ENCODE measurements at places on chromosomes 6 and 20. TPM values are rescaled to one million over a fixed set of nuclear protein-coding genes. Genes with fewer than 3 reads are reported as not detected.

- no peaks in the 10 kb centered on the region for H3K4me1 ChIP-seq
- no peak overlapping the region for H3K27ac ChIP-seq
- H3K4me3 ChIP-seq: no peak overlapping the region
- no peaks in the 10 kb centered on the region for H3K27me3 ChIP-seq
- DNase-seq: no peak
Measured at GRCh38 chr6:11058406-11058805, 14.3 kb upstream of the ELOVL2 start.

DNA sequence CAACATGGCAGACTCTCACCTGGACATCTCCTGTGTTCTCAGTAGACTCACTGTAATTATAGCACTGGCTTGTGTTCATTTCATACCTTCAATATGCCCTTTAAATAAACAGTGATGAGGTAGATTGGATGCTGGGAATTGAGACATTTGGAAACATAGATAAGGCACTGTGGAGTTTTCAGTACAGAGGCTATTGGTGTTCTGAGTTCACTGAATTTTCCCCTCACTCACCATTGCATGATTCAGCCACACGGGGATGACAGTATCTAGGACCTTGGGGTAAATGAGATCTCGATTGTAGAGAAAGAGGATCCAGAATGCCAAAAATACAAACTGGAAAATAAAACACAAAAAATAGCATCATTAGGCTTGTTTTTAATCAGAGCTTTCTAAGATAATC lies 12.6 kb downstream of the ADTRP start:
- H3K36me3 ChIP-seq: no peaks in the 10 kb centered on the region
- peaks cover 47% of the 10 kb centered on the region for H3K4me1 ChIP-seq
- H3K27me3 ChIP-seq: no peaks in the 10 kb centered on the region
- H3K4me3 ChIP-seq: no peak overlapping the region
- H3K27ac ChIP-seq: no peak overlapping the region

GRCh38 chr6:4904461-4905025 lies 99.3 kb downstream of the RPP40 start:
- H3K27ac ChIP-seq: no peak overlapping the region
- H3K4me1 ChIP-seq: peaks cover 33% of the 10 kb centered on the region
- no peak for DNase-seq
- no peaks in the 10 kb centered on the region for H3K27me3 ChIP-seq
- H3K36me3 ChIP-seq: no peaks in the 10 kb centered on the region
- no peak overlapping the region for H3K4me3 ChIP-seq

DNA sequence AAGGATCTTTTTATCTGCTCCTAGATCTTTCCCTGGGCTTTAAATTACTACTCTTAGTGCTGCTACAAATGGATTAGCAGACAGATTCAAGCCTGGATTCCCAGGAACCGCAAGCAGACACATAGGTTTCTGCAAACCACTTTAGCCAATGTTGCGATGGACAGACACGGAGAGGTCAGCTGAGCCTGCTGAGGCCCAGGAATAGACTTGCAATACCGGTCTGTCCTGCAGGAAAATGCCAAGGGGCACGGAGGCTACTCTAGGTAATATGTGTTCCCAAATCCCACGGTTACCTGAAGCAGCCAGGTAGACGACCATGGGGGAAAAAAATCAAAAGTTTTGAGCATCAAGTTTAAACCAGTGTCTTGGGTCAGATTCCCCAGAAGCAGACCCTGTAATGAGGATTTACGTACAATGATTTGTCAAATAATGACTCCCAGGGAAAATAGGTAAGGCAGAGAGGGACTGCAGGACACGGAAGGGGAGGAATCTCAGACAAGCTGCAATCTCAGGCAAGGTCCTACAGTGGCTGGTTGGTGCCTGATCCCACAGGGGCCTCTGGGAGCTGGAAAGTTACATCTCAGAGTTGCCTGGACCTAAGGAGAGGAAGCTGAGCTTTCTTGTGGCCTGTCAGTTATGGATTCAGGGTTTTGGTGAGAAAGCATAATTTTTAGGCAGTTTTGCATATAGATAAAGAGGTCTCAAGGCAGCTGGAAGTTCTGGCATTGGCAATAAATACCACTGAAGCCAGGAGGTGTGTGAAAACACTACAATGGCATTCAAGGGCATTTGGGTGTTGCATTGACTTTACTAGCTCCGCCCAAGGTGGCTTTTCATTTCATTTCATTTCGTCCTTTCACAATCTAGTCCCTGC lies 12.5 kb downstream of the OTOR start:
- H3K36me3 ChIP-seq: no peaks in the 10 kb centered on the region
- no peak for DNase-seq
- H3K4me3 ChIP-seq: no peak overlapping the region

DNA sequence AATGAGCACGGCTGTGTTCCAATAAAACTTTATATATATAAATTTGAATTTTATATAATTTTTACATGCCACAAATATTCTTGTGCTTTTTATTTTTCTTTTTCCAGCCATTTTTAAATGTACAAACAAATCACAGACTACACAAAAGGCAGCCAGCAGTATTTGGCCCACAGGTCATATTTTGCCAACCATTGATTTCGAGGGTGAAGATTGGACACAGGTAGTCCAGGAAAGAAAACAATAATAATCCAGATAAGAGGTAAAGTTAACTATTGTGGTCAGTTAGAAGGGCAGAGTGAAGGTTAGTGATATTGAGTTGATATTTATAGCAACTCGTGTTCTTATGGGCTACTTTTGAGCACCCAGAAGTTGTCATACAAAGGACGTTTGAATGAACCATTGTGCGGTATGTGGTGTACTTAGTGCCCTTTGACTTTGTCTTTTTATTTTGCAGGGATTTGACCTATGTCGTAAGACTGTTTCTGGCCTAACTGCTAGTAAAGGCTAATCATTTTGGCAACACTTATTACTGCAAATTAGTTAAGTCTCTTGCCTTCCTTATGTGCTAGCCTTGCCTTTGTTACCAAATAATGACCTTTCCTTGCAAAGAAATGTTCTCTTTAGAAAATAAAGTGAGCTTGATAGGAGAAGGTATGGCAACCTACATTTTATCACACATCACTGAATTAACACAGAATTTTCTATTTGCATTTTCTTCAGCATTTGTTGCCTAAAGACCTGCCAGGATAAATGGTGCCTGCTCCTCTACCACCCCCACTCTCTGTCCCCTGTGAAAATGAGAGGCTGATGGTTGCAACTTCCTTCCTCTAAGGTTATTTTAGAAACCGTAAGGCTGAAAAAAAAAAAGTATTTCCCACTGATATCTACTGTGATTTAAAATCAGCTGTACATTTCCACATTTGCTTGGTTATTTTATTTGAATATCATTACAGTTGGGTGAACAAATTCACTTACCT lies 493.9 kb upstream of the SOX4 start:
- no peak for DNase-seq
- H3K36me3 ChIP-seq: no peaks in the 10 kb centered on the region
- H3K27me3 ChIP-seq: no peaks in the 10 kb centered on the region
- no peaks in the 10 kb centered on the region for H3K4me1 ChIP-seq
- no peak overlapping the region for H3K4me3 ChIP-seq
- no peak overlapping the region for H3K27ac ChIP-seq

GRCh38 chr6:66499851-66500250 lies 792.8 kb upstream of the EYS start:
- H3K4me1 ChIP-seq: no peaks in the 10 kb centered on the region
- H3K27me3 ChIP-seq: no peaks in the 10 kb centered on the region
- H3K36me3 ChIP-seq: no peaks in the 10 kb centered on the region
- no peak for DNase-seq
- H3K4me3 ChIP-seq: no peak overlapping the region
- no peak overlapping the region for H3K27ac ChIP-seq

DNA sequence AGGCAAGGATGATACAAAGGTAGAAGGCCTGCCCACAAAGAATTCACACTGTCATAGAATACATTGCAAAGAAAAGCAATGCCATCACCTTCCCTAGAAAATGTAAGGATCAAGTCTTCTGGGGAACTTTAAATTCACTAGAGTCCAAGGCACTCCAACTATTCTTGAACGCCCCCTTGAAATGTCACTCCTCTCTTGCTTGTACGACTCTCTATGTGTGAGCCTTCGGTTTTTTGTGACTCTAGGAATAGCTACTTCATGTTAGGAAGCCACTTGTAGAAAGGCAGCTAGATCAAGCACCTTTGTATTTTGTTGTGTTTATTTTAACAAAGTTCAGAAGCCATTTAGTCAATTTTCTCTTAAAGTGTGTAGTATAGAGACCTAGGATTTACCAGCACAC lies 159.2 kb upstream of the ARID1B start:
- H3K27ac ChIP-seq: no peak overlapping the region
- no peak for DNase-seq

DNA sequence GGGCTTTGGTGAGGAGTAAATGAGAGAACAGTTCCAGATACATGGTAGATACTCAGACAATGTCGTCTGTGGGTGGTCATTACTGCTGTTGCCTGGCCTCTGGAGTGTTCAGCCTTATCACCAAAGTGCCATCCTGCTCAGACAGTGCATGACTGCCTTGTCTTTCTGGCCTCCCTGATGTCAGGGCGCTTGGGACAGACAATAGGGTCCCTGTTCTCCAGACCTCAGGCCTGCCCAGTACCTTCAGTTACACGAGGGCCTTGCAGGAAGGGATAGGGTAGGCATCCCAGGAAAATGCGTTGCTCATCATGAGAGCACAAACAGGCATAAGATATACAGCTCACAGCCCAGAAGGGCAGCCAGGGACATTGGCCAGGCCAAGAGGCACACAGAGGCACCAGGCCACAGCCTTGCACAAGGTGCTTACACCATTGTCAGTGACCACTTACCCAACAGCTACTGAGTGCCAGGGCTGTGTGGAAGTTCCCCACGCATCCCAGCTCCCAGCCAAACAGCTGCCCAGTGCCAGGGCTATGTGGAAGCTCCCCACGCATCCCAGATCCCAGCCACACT lies 27.4 kb downstream of the BPIFB1 start:
- H3K4me3 ChIP-seq: no peak overlapping the region
- H3K4me1 ChIP-seq: no peaks in the 10 kb centered on the region
- DNase-seq: no peak
- H3K27ac ChIP-seq: no peak overlapping the region
- H3K36me3 ChIP-seq: no peaks in the 10 kb centered on the region

DNA sequence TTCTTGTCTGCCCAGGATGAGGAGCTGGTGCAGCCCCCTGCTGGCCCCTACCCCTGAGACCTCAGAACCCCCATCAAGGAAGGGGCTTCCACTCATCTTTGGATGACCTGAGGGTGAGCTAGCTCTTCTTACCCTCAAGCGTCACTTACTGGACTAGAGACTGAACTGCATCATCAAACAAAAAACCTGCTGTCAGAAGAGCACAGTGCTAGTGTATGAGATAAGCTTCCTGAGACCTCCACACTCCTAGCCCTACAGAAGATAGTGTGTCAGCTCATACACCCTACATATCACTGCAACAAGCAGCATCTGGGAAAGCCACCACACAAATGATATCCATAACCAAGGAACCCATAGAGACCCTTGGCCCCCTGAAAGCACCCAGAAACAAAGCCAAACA lies 15.0 kb downstream of the SLC22A16 start:
- no peak overlapping the region for H3K4me3 ChIP-seq
- no peak overlapping the region for H3K27ac ChIP-seq
- DNase-seq: no peak
- H3K36me3 ChIP-seq: no peaks in the 10 kb centered on the region
- H3K4me1 ChIP-seq: no peaks in the 10 kb centered on the region

- no peaks in the 10 kb centered on the region for H3K4me1 ChIP-seq
- DNase-seq: no peak
- H3K27ac ChIP-seq: no peak overlapping the region
Measured at GRCh38 chr20:60354024-60354580, 395.9 kb downstream of the CDH26 start.

GRCh38 chr6:154257067-154257466 lies 99.5 kb downstream of the IPCEF1 start:
- no peak overlapping the region for H3K4me3 ChIP-seq
- DNase-seq: no peak
- H3K4me1 ChIP-seq: no peaks in the 10 kb centered on the region
- H3K27me3 ChIP-seq: no peaks in the 10 kb centered on the region
- H3K27ac ChIP-seq: no peak overlapping the region
- H3K36me3 ChIP-seq: no peaks in the 10 kb centered on the region

DNA sequence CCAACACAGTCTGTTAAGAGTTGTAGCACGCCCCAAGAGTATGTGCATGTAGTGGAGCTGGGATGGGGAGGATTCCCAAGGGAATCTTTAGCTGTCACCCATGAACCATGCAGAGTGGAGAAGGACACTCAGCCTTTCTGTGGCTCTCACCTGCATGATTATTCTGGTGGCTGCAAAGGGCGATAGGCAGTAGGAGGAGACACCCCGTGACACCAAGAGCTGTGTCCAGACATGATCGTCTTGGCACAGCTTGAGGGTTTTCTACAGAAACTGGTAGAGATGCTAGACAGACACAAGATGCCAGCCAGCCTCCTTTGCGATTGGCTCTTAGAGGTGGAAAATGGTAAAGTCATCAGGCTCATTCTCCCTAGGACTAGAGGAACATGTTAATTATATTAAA lies 3.1 kb upstream of the CSE1L start:
- H3K4me1 ChIP-seq: peaks cover 30% of the 10 kb centered on the region
- H3K36me3 ChIP-seq: no peaks in the 10 kb centered on the region
- H3K27ac ChIP-seq: no peak overlapping the region
- no peaks in the 10 kb centered on the region for H3K27me3 ChIP-seq
- no peak for DNase-seq
- no peak overlapping the region for H3K4me3 ChIP-seq

- peaks cover 9% of the 10 kb centered on the region for H3K4me1 ChIP-seq
- H3K36me3 ChIP-seq: no peaks in the 10 kb centered on the region
- H3K4me3 ChIP-seq: no peak overlapping the region
- no peak overlapping the region for H3K27ac ChIP-seq
- H3K27me3 ChIP-seq: peaks cover 11% of the 10 kb centered on the region
Measured at GRCh38 chr20:62430311-62430853, 3.0 kb upstream of the RBBP8NL start.

GRCh38 chr20:38543014-38543906 lies 37.7 kb upstream of the ADIG start:
- H3K4me1 ChIP-seq: no peaks in the 10 kb centered on the region
- no peak overlapping the region for H3K27ac ChIP-seq
- peaks cover 100% of the 10 kb centered on the region for H3K36me3 ChIP-seq
- H3K4me3 ChIP-seq: no peak overlapping the region
- no peak for DNase-seq

DNA sequence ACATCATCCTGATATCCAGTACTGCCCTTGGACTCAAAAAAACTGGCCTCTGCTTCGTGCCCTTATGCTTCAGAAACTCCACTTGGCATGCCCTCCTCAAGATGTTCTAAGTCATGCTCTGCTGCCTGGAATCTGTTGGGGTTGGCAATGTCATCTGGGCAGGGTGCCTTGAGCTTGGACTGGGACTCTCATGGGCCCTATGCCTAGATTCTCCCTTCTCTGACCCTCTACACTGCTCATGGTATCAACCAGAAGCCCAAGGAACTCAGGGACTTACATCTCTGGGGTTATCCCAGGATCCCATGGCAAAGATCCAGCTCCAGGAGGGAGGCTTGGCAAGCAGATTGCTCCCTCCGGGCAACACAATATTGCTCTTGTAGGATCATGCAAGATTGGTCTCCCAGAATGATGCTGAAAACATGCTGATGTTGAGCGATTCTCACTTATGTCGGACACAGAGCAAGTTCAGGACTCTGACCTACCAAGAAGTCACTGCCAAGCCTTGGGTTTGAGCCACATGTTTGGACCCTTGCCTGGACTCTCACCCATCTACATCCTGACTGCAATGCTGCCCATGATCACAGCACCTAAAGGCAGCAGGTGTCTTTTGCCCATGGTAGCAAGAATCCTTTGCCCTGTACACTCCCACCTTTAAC lies 88.8 kb downstream of the ADAT2 start:
- H3K4me3 ChIP-seq: no peak overlapping the region
- no peaks in the 10 kb centered on the region for H3K27me3 ChIP-seq
- DNase-seq: no peak
- H3K27ac ChIP-seq: no peak overlapping the region

RBPJL gene
- not detected for total RNA-seq

FKBP1C gene
- total RNA-seq: 1.1 TPM

GSTA2 gene
- total RNA-seq: 4.8 TPM

ARMH2 gene
- total RNA-seq: 0.68 TPM

THBS2 gene
- total RNA-seq: 8.8 TPM
